ENCODE measurements at places on chromosomes 4 and X.

DNA sequence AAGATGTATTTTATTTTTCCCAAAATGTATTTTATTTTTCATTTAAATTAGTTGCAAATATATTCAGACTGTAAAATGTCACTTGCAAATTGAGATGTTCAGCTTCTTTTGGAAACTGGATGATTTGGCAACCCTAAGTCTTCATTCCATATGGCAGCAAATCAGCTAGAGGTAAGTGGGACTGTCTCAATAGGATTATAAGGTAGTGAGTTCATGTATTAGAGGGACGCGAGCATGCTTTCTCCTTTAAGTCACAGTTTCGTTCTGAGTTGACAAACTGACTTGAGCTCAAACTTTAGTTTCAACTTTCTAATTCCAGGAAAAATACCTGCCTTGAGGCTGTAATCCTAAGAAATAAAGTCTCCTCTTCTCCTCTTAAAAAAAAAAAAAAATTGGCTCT, 44.2 kb upstream of the TMEM131L start:
- DNase-seq, result no peak

GRCh38 chrX:119134466-119134865, 6.9 kb upstream of the KIAA1210 start:
- no peak for DNase-seq

- no peak for DNase-seq
These were observed 157.3 kb downstream of the TMA16 start for GRCh38 chr4:163651761-163652160.

GRCh38 chrX:129654652-129655546, at the start of gene APLN:
APLN (minus strand) TSS chrX:129654956; CDS start chrX:129654630, 326 bp downstream.
- peak; percentile 35 for DNase-seq

- DNase-seq, result no peak
These were observed 31.1 kb downstream of the RAP2C start for GRCh38 chrX:132188175-132188574.

DNA sequence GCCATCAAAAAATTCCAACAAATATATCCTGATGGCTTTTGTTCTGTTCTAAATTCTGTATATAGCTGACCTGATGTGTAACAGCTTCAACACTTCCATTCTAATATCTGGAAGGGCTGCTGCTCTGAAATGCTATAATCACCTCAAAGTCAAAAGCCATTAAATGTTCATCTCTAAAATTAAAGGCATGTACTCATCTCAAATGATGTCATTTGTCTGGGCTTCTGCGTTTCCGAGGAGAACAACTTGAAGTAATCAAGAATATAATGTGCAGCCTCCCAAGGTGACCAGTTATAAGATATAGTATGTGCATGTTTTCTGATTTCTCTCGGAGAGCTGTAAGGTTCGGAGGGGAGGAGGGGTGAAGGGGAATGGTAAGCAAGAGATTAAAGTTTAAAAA, 237.6 kb downstream of the SCFD2 start:
- no peak for DNase-seq

All from RCC 7860 (cell line).